ENCODE measurements at places on chromosomes 1 and 21. TPM values are rescaled to one million over a fixed set of nuclear protein-coding genes. Genes with fewer than 3 reads are reported as not detected.

OXCT2 gene
- total RNA-seq: 0.88 TPM

LCE1B gene
- not detected for total RNA-seq

TTC34 gene
- total RNA-seq: 1.6 TPM

OR2G6 gene
- not detected for total RNA-seq

CFAP141 gene
- total RNA-seq: not detected

TCHHL1 gene
- total RNA-seq: not detected
